SHP77 treated with DMSO at 0.1 percent for 48 hours (cell line): ENCODE measurements at places on chromosomes 11 and 22.

- DNase-seq, result no peak
Observed at GRCh38 chr11:8720352-8720751, 37.8 kb downstream of the RPL27A start.

- no peak for DNase-seq
Observed at GRCh38 chr11:19719960-19720359, 7.3 kb downstream of the NAV2 start.

DNA sequence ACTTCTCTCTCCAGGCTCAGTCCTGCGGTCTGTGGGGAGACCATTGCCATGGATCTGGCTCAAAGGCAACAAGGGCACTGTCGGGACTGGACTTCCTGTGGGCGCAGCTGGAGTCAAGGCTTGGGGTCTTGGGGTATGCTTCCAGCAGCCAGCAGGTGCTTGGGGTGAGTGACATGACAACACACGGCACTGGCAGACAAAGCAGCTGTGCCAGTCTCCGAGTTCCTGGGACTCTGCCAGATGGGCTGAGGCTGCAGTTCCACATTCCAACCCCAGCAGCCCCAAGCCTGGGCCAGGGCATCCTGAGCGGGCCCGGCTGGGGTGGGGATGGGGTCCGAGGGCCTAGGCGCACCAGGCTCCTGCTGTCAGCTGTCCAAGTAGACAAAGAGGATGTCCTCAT lies 12.3 kb downstream of the GUCD1 start:
- DNase-seq, result no peak

- DNase-seq, result no peak
Observed at GRCh38 chr22:31263896-31264640, 28.2 kb downstream of the PIK3IP1 start.

DNA sequence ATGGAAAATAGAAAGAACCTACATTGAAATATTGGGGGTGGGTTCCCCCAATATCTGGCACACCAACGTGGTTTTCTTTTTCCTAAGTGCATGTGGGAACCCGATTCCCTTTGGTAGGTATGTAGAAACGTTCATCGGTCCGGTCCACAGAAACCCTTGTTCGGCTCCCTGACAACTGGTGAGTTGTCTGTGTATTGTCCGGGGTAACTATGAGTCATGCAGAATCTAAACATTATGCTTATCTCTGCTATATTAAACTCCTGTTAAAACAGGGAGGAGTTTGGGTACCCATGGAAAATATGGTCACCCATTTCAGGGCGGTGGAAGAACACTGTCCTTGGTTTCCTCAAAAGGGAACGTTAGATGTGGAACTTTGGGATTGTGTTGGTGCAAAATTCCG lies 25.1 kb upstream of the ALDH3B2 start:
- no peak for DNase-seq

GRCh38 chr11:103266167-103266831 lies 157.1 kb downstream of the DYNC2H1 start:
- DNase-seq, result no peak

DNA sequence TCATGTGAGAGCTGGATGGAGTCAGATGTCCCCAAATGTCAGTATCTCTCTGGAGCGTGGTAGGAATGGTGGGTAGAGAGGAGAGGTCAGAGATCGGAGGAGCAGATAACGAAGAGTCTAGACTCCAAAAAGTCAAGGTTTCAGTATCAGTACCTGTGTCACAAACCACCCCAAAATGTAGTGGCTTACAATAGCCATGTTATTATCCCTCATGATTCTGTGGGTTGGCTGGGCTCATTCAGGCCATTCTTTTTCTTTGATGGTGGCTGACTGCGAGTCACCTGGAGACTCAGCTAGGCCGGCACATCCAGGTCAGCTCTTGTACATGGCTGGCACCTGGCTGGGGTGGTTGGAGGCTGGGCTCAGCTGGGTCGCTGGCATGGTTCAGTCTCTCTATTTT lies 7.3 kb upstream of the SSTR3 start:
- no peak for DNase-seq

DNA sequence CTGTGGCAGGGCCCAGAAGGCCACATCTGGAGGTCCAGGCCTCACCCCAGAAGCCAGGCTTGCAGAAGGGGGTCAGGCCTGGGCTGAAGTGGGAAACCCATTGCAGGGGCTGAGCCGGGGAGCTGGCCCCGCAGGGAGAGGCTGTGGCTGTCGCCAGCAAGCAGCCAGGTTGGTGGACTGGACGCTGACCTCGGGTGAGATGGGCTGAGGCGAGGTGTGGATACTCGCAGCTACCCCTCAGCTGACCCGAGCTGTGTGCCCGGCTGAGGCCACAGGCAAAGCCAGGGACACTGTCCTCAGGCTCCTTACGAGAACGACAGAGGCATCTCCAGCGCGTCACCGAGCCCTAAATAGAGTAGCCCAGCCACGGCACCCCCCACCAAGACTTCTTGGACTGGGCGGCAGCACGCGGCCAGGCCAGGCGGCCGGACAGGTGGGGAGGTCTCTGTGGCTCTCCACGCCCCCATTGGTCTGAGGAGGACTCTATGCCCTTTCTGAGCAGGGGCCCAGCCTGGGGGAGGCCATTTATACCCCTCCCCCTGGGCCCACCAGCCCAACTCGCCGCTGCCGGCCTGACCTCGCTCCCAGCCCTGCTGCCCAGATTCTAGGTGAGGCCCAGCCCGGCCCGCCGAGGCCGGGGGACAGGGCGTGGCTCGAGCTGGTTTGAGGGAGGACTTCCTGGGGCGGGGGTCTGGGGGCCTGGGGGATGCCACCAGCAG lies at the start of gene TNNI2:
TNNI2 (plus strand) TSS at position 556 of the 719 bp plus-strand sequence. CDS start 716 bp downstream, outside the sequence.
- no peak for DNase-seq

- DNase-seq, result no peak
Observed at GRCh38 chr11:120564573-120565311, 53.2 kb downstream of the GRIK4 start.

DNA sequence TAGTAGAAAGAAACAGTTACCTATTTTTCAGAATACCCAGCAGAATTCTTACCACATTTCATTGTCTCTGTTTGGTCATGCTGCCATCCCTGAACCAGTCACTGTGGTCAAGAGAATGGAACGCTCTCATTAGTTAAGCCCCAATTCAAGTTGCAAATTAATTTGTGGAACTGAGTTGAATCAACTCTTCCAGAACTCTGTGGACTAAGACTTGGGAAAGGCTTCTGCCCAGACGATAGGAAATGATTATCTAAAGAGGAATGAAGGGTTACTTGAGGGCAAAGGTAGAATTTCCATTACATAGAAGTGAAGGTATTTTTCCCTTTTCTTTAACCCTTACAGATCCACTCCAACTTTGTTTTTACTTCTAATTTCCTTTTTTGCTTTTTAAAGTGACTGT lies 286.4 kb downstream of the DYNC2H1 start:
- DNase-seq, result no peak

- no peak for DNase-seq
Observed at GRCh38 chr11:112401036-112401769, 140.5 kb upstream of the PLET1 start.

DNA sequence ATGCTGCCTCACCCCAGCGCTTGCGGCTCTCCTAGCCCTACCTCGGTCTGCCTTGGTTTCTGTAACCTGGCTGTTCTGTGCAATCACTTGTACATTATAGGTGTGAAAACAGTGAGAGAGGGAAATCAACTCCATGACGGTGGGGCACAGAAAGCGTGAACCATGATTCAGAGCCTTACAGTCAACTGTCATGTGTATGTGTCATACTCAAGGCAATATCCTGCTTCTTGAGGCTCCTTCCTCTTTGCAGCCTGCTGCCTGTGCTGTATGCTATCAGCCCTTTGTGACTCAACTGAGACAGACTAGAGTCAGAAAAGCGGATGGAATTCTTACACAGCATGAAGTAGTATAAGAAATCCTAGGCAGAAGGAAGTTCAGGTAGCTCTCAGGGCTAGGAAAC lies 2.1 kb downstream of the NRIP3 start:
- DNase-seq, result no peak

GRCh38 chr22:41976070-41976901 lies 7.0 kb downstream of the SEPTIN3 start:
- no peak for DNase-seq

DNA sequence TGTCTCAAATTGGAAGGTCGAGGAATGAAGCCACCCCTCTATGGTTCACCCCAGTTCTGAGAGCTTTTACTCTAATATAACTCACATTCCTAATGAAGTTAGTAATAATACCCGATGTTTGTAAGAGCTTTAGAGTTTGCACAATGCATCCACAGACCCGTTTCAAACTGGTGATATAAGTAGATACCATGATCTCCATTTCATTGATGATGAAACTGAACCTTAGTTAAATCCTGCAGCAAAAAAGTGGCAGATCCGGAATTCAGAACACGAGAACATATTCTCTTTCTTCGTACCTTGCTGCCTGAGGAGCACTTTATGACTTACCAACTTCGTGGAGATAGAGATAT lies 757 bp upstream of the RBFOX2 start:
- no peak for DNase-seq

DNA sequence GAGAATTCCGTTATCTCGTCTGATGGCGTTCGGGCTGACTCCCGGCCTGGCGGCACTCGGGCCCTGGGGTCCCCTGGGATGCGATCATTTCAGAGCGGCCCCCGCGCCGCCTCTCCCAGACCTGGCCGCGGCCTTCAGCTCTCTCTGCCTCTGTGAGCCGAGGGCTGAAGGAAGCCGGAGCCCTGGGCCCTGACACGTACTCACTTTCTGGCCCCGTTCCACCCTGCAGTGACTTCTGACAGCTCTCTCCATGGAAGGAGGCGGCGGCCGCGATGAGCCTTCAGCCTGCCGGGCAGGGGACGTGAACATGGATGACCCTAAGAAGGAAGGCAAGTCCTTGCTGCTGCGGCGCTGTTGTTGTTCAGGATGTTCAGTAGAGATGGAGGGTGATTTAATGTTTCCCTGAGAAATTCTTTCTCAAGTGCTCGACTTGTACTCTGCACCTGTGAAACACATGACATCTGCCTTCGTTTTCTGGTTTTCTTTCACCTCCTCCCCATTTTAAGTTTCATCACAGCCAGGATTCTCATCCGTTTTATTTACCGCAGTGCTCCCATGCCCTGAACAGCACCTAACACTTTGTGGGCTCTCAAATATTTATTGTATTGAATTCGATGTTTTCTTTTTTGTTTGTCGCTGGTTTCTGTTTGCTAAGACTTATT lies 612 bp downstream of the GTSE1 start:
- peak; percentile 9 for DNase-seq

DNA sequence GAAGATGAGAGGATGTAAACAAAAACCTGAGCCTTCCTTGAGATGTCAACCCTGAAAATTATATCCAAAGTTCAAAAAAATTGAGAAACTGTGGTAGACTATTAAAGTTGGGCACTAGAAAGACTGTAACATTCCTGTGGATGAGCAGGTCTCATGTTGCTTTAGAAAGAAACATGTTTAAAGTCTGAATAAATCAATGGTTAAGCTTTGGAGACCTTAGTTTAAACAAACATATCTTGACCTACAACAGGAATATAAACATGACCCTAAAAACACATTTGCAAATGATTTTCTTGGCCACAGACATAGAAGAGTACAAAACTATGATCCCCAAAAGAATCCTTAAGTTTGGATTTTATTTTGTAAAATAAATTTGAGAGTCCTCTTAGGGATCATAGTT lies 38.1 kb upstream of the PCF11 start:
- no peak for DNase-seq

DNA sequence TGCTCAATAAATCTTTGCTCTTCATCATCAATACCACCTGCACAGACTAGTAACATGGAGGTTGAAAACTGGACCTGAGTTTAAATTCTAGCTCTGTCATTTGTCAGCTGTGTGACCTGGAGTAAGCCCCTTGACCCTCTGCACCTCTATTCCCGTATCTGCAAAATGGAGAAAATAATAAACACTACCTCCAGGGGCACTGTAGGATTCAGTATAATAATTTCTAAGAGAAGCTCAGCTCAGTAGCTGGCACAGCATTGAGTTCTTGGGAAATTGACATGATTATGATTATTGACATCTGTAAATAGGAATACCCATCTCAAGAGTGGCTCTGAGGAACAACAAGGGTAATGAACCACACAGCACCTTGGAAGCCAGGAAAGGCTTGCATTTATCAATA lies 78.4 kb downstream of the MN1 start:
- no peak for DNase-seq

DNA sequence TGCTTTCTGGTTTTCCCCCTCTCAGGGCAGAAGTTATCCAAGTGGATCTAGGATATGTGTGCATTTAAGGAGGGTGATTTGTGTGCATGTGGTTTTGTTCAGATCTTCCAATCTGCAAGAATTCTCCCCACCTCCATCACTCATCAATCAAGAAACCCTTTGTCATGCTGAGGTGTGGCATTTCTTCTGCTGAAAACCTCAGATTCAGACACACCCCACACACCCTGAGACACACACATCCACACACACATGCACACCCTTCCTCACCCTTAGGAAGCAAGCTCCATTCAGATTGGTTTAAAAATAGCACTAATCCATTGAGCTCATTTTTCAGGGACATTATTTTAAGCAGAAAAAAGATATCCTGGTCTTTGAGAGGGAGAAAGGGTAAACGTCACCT lies 106.1 kb upstream of the HSD17B12 start:
- no peak for DNase-seq

GRCh38 chr11:120245434-120245833 lies 5.5 kb downstream of the POU2F3 start:
- no peak for DNase-seq

- DNase-seq, result no peak
Observed at GRCh38 chr11:78361228-78361627, 56.4 kb downstream of the GAB2 start.

- no peak for DNase-seq
Observed at GRCh38 chr11:8480858-8481257, 113.2 kb downstream of the STK33 start.

GRCh38 chr22:36858966-36859365 lies 1.8 kb upstream of the NCF4 start:
- DNase-seq, result peak; percentile 4

GRCh38 chr11:33214767-33215166 lies 42.4 kb upstream of the HIPK3 start:
- no peak for DNase-seq

DNA sequence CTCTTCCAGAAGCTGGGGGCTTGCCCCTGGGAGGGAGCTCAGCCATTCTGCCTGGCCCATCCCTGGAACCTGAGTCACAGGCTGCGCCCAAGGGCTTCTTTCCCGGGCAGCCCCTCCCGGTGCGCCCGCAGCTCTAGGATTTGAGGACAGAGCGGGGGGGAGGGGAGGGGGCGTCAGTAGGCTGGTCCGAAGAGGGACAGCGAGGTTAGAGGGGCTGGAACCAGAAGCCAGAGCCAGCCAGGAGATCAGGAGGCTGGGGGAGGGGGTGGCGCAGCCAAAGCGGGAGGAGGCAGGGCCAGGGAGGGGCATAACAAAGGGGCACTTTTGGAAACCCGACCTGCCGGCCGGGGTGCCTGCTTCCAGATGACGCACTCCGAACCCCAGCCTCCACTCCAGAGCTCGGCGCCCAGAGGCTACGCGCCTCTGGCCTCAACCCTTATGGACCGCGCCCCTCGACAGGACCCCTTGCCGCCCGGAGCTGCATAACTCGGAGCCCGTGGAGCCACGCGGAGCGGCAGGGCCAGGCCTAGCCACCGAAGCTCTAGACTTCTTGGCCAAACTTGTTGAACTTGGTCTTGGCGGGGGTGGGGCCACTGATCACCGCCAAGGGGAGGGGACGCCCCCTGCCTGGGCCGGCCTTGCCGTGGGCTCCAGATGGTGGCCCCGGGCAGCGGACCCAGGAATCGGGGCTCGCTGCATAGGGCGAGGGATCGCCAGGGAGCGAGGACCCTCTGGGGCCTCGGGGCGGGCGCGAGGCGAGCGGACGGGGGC lies 744 bp downstream of the PACSIN3 start:
- no peak for DNase-seq
